T-cell (primary cell): ENCODE measurements at places on chromosomes 5 and 9. TPM values are rescaled to one million over a fixed set of nuclear protein-coding genes. Genes with fewer than 3 reads are reported as not detected.

SLCO4C1 gene
- 0.43 TPM for total RNA-seq

GGTA1 gene
- total RNA-seq: not detected

CD14 gene
- 1.3 TPM for total RNA-seq

FAM153A gene
- total RNA-seq: 93.8 TPM

DNA sequence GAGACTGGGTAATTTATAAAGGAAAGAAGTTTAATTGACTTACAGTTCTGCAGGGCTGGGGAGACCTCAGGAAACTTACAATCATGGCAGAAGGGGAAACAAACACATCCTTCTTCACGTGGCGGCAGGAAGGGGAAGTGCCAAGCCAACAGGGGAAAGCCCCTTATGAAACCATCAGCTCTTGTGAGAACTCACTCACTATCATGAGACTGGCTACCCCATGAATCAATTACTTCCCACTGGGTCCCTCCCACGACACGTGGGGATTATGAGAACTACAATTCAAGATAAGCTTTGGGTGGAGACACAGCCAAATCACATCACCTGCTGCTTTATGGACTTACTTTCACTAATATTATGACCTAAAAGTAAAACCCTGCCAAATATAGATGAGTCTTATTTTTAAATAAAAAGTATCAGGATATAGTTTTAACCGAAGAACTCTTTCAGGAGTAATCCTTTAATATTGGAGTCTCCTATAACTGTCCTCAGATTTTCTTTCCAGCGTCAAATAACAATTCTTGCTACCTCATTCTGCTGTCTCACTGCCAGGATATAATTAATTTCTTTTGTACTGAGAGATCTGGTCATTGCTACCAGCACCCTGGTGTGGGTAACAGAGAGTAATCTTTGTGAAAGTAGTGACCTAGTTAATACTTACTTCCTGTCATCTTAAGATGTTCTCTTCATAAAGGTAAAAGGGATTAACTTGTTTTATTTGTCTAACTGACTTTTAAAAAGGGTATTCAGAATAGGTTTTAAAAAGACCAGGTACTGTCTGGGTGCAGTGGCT lies 68.6 kb downstream of the NLN start:
- no peak overlapping the region for H3K27ac ChIP-seq
- peaks cover 4% of the 10 kb centered on the region for H3K4me1 ChIP-seq
- DNase-seq: no peak
- no peak overlapping the region for H3K4me3 ChIP-seq
- H3K27me3 ChIP-seq: no peaks in the 10 kb centered on the region

RANBP17 gene
- 0.58 TPM for total RNA-seq
